ENCODE measurements at places on chromosomes 1 and 21.

DNA sequence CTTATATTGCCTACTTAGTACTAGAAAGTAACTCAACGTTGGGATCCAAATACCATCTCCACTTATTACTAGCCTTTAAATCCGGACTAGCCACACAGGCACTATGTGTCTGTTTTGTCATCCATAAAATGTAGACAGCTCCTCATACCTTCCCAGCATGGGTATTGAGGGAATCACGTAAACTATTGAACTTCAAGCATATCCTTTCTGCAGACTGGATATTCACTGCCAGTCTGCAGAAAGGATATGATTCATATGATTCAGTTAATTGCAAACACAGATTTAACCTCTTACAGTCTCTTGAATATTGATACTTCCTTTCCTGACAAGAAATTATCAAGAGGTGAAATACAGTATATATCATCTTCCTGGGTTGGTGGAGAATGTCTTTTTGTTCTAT lies 186.0 kb downstream of the LEPR start:
- DNase-seq: no peak

- no peak for DNase-seq
These were observed 2.4 kb downstream of the LRP8 start for GRCh38 chr1:53325326-53326087.

- DNase-seq: no peak
These were observed 30.6 kb downstream of the FYB2 start for GRCh38 chr1:56788588-56788987.

- DNase-seq: no peak
These were observed 783 bp downstream of the CD1B start for GRCh38 chr1:158330391-158331105.

DNA sequence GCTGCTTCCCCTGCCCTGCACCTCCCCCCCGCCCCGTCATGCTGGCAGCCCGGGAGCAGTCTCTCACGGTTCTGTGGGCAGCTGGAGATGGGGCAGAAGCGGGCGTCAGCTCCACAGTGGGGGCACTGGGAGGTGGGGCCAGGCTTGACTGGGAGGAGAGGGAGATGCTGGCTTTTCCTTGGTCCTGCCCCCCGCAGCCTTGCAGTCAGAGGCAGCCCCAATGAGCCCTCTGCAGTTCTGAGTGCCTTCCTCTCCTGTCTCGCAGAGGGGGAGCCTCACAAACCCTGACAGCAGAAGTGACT lies 21.7 kb downstream of the ARHGEF10L start:
- DNase-seq: no peak

DNA sequence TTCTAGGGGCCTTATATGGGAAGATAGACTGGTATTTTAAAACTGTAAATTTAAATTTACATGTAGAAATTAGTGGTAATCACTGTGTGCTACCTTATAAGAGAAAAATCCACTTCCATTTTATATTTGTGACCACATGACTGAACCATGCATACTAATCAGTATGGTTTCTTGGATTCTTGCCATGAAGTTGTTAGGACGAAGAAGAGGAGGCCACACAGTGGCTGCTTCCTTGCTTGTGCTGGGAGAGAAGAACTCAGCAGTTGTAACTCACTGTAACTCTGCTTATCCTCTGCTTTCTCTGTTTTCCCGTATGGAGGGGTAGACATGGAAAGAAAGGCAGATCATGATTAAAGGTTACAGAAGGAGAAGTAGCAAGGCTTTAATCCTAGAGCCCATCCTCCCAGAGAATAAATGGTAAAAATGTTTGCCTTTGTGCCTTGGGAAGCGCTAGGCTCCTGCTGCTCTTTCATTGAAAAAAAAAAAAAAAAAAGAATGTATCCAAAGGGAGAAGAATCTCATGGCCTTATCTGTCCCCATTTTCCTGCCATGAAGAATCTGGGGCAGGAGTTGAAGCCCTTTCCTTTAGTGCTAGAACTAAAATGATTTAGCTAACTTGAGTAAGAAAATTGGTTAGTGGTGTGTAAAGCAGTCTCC lies 32.4 kb downstream of the KCTD3 start:
- DNase-seq: peak; percentile 18

GRCh38 chr1:173504268-173504667 lies 27.1 kb downstream of the PRDX6 start:
- no peak for DNase-seq

- DNase-seq: peak; percentile 11
These were observed 769 bp downstream of the GPSM2 start for GRCh38 chr1:108877348-108878159.

DNA sequence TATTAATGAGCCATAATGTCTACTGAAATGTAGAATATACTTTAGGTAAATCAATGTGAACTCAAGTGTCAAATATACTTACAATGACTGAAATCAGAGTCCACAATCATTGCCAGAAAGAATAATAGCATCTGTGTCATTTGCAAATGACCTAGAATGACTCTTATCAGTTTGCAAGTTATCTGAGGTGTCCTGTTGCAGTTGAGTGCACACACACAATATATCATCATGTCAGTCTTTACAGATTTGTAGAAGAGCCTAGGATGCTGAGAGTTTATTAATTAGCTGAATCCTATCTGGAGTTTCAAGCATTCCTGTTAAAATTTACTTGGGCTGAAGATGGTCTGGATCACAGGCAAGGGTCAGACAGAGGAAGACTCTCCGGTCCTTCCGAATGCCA lies 324.0 kb upstream of the GREM2 start:
- no peak for DNase-seq

DNA sequence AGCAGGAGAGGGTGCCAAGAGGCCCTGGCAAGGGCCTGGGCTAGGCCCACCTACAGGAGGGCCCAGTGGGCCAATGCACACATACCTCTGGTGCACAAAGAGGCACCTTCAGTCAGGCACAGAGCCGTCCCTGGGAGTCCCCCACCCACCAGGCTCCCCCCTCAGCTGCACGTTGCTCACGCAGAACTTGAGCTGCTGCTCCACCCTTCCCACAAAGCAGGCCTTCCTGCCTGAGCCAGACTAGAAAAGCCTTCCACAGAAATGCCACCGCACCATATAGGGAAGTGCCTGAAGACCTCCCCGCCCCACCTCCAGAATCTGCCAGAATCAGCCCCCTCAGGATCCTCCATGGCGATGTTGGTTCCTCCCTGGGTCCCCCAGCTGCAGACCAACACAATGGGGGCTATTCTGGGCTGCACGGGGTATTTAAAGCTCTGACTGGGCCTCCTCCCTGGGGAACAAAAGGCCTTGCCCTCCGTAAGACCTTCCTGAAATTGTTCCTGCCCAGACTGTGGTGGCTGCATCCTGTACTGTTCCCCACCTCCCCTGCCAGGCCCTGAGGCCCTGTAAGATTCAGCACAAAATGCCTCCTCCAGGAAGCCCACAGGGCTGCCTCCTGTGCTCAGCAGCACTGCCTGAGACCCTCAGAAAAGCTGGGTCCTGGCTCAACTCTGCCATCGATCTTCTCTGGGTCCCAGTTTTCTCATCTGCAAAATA lies 27.2 kb downstream of the HSPG2 start:
- peak; percentile 81 for DNase-seq

GRCh38 chr1:157995583-157996169 lies 2.2 kb downstream of the KIRREL1 start:
- DNase-seq: no peak

All from neural progenitor cell (in vitro differentiated cells).